ENCODE measurements at places on chromosomes 13 and 19.

- DNase-seq = no peak
Observed at GRCh38 chr13:52644108-52644507, 1.9 kb downstream of the HNRNPA1L2 start.

- no peak for DNase-seq
Observed at GRCh38 chr13:37068962-37069361, 9.5 kb upstream of the SUPT20H start.

- DNase-seq = no peak
Observed at GRCh38 chr19:15776264-15776663, 11.2 kb upstream of the OR10H5 start.

- DNase-seq = no peak
Observed at GRCh38 chr19:53981376-53981951, 10.0 kb upstream of the CACNG6 start.

- DNase-seq = no peak
Observed at GRCh38 chr13:78977311-78977710, 318.4 kb upstream of the OBI1 start.

DNA sequence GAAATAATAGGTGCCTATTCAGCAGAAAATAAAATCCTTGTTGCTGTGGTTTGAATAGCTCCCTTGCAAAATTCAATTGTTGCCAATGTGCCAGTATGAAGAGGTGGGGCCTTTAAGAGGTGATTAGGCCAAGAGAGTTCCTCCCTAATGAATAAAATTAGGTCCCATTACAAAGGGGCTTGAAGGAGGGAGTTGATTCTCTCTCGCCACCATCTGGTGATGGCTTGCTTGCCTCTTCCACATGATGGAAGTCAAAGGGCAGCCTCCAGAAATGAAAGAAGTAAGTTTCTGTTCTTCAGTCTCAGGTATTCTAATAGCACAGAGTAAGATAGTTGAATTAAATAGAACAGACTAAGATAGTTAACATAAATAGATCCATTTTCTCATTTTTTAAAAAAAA is 3.0 kb upstream of the EEF1AKMT1 start:
- no peak for DNase-seq

GRCh38 chr13:73492811-73493210 is 434.0 kb downstream of the KLF5 start:
- no peak for DNase-seq

DNA sequence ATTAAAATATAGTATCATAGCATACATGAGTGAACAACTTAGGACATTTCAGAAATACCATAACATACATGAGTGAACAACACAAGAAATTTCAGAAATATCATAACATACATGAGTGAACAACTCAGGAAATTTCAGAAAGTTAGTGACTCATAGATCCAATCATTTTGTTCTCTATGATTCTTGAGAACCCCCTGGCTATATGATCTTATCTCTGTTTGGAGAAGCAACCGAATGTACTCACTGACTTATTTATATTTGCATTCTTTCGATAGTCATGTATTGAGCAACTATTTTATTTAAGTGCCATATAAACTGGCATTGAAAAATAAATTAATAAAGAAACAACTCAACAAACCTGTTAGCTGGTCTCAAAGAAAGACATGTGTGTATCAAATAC is 251.1 kb downstream of the EFNB2 start:
- no peak for DNase-seq

DNA sequence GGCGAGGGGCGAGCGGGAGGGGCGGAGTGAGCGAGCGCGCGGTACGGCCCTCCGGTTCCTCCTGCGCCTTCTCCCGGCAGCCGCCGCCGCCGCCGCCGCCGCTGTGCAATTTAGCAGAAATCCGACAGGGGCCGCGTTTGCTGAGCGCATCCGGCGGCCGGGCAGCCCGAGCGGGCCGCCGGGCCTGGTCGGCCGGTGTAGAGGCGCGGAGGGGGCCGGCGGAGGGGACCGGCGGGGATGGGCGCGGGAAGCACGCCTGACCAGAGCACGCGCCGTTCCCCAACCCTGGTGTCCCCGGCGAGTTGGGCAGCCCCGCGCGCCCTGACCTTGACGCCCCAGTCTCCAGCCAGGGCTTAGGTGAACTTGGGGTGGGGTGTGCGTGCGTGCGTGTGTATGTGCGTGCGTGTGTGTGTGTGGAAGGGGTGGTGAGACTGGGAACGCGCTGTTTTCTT is 144.5 kb upstream of the ZNF536 start:
- peak; percentile 54 for DNase-seq

DNA sequence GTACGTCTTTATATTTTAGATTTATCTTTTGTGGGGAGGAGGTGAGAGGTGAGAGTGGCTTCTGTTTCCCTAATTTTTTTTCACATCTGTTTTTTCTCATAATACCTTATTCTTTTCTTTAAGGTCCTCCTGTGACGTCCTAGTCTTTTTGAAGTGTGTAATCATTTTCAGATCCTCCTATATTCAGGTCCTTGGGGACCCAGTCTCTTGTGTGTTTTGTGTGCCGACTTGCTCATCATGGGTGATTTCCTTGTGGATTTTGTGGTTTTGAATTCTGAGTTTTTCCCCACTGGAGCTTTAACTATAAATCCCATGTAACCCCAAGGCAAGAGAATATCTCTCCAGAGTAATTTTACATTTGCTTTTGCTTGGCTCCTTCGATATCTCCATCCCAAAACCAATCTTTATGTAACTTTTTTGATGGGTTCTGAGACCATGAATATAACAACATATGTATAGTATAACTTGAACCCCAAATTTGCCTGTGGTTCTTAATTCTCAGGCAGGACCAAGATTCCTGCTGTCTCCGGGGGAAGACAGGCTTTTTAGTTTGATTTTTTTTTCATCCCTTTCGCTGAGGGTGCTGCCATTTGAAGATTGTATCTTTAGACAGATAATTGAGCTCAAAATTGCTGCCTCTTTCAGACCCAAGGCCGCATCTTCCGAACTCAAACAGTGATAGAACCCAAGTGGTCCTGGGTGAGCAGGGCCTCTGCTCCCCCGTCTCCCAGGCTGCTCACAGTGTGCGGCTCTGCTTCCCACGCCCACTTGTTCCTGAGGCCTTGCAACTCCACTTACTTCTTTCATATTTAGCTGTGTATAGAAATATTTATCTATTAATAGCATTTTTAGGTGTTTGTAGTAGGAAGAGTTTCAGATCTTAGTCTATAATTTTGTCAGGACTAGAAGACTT is 59.1 kb upstream of the GPR183 start:
- DNase-seq = peak; percentile 85

DNA sequence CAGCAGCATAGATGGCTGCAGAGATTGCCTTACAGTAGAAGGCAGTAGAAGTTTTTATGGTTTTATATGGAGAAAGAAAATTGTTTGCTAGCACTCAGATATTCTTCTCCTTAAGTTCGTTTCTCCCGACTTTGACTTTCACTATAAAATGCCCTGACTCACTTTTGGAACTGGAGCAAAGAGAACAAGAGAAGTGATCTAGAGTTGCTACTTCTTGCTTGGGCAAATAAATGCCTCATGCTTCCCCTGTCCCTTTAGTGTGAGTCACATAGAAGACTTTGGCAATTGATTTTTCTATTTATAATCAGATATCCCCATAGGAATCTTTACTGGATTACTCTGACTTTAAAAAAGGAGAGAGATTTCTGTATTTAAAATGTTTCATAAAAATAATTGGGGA is 46.9 kb downstream of the ITGBL1 start:
- no peak for DNase-seq

DNA sequence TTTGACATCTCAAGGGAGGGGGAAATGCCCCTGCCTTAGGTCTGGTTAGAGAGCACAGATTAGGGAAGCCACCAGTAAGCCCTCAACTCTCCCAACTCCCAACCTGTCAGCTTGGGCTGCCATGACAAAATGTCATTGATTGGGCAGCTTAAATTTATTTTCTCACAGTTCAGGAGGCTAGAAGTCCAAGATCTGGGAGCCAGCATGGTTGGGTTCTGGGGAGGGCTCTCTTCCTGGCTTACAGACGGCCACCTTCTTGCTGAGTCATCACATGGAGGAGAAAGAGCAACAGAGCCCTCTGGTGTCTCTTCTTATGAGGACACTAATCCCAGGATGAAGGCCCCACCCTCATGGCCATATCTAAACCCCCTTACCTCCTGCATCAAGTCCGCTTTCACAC is 24.2 kb downstream of the C19orf12 start:
- peak; percentile 56 for DNase-seq

- peak; percentile 7 for DNase-seq
Observed at GRCh38 chr13:98918771-98919170, 59.1 kb downstream of the DOCK9 start.

DNA sequence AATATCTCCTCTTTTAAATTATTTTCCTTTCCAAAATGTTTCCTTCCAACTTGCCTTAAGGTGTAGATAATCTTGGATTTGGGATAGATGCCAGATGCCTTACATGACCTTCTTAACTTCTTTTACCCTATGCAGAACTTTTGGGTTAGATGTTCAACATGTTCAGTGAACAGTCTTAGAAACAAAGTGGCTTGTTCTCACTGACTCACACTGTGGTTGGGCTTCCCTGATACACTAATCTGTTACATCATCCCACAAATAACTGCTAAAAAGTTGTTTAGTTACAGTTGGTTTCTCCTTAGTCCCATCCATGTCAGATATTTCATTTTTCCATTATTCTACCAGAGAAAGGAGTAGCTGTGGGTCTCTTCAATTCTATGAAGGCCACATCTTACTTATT is 2638.2 kb downstream of the PCDH9 start:
- no peak for DNase-seq

- DNase-seq = no peak
Observed at GRCh38 chr13:51807041-51807440, 3.1 kb upstream of the DHRS12 start.

DNA sequence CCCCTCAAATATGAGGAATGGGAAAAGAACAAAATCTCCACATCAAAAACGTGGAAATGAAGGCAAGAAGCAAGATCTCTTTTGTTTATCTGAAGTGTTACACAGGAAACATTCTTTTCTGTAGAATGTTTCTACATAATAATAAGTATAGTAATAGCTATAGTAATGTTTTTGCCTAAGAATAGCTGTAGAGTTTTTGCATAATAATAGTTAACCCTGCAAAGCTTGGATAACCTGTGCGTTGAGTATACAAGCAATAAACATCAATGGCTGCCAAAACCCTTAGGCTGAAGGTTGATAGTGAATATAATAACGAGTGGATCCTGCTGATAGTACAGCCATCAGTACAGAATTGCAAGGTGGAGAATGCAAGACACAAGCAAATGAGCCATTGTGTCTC is 11.1 kb upstream of the LILRA5 start:
- no peak for DNase-seq

GRCh38 chr19:2477732-2478191 is 1.8 kb downstream of the GADD45B start:
- peak; percentile 62 for DNase-seq

DNA sequence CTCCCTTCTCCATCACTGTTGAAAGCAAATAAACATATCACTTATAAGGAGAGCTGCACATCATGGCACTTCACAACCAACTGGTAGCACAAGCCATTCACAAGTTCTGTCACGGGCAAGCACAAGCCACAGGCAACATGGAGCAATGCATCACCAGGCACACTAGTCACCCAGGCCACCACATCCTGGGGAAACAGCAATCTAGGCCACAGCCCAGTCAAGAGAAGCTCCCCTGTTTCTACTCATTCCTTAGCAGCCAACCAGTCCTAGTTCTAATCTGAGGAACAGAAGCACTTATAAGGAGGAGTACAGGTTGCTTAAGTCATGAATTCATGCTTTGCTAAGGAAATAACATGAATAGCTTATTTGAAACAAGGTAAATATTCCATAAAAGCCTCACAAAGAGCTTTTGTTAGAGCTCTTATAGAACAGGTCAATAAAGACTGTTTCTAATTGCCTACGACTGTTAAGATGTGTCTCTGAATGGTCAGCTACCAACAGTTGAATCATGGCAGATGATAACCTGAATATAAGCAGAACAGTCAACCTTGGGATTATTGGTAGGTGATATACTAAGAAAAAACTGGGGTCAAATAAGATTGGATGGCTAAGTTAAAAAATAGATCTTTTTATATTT is 169.0 kb downstream of the TBC1D4 start:
- no peak for DNase-seq

DNA sequence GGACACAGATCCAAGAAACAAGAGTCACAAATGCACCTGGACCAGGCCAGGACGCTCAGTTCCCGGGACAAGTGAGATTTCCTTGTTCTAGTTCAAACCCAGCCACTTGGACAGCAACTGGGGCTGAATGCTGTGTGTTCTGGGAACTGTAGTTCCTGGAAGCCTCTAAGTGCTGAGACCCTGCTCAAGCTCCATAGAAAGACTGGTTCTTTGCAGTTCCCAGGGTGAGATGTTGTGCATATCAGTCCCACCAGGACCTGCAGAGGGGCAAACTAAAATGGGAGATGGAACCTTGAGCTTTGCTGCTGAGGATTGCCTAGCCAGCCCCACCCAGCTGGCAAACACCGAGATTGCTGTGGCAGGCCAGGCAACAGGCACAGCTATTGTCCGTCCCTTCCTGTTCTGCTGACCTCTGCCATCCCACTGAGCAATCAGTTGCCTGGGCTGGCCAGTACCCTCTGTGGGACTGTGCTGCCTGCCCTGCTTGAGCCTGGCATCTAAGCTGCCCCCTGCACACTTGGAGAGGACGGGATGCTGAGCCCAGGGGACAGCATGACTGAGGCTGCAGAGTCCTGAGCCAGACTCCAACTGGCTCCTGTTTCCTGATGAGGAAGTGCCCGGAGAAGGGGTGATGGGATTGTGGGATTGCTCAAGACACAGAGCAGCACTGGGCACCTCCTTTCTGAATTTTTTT is 1.4 kb upstream of the GIPC1 start:
- DNase-seq = no peak

DNA sequence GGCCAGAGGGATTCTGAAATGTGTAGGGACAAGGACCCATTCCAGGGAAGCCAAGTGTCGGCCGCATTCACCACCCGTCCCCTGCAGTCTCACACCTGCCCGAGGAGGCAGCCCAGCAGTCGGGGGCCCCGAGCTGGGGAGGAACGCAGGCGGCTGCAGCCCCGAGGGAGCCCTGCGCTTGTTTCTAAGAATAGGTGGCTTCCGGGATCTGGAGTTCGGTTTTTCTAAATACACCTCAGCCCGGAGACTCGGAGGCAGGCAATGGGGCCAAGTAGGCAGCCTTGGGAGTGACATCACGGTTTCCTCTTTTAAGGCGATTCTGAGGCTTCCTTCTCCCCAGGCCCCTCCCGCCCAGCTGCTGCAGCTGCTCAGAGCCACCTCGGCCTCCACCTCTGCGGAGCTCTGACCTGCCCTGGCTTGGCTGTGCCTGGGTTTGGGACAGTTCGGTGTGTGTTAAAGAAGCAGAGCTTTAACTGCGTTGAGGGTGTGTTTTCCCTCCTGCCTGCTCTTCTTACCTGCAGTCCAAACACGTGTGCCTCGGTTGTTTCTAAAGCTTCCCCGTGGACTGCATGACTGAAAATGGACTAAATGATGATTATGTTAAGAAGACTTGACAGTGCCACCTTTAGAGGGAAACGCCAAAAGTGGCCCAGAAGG is 80.5 kb downstream of the COL4A2 start:
- peak; percentile 27 for DNase-seq
